Stimulated activated CD4-positive, alpha-beta T cell treated with anti-CD3 and anti-CD28 coated beads, TNF-alpha, amount 100 ng/mL, for 1 hour (primary cell): ENCODE measurements at places on chromosomes 1 and 21.

- DNase-seq = no peak
Observed at GRCh38 chr1:29437946-29438345, 201.6 kb downstream of the PTPRU start.

DNA sequence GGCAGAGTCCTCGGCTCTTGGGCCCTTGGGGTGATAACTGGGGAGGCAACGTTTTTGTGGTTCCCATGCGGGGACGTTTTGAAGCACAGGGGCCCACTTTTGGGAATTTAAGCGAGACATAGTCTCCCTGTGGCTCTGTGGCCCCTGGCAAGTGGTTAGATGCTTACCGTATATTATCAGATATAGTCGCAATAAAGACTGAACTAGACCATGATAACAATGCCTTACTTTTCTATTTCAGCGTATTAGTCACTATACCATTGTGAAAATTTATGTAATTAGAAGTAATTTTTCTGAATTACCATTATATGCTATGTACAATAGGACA, 538 bp upstream of the RCAN1 start:
- DNase-seq = no peak

DNA sequence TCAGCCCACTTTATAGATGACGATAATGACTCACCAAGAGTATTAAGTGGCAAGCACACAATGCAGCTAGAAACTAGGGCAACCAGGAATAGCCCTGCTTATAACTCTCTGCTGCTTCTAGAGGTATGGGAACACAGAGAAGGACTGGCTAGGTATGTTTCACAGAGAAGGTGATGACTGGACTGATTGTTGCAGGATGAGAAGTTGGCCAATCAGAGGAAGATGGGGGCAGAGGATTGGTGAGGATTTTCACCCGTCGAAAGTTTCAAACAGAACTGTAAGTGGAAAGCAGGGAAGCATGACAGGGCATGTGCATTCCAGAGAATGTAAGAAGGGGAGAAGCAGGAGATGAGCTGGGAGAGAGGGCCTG, 222.4 kb upstream of the JUN start:
- no peak for DNase-seq

GRCh38 chr1:35080171-35080854, 1.1 kb downstream of the ZMYM1 start:
- no peak for DNase-seq

DNA sequence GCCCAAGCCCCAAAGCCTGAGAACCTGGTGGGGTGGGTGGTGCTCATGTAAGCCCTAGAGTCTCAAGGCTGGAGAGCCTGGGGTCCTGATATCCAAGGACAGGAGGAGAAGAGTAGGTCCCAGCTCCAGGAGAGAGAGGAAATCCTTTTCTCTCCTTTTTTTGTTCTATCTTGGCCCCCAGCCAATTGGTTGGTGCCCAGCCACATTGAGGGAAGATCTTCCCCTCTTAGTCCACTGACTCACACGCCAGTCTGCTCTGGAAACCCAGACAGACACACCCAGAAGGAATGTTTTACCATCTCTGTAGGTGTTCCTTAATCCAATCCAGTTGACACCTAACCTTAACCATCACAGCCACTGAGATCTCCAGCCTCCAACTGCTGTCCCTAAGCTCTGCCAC, 16.2 kb upstream of the LIN9 start:
- DNase-seq = no peak
